NCI-H446 (cell line): ENCODE measurements at places on chromosomes 4 and X.

GRCh38 chrX:139766545-139766983, 58.6 kb upstream of the MCF2 start:
- no peak for DNase-seq

DNA sequence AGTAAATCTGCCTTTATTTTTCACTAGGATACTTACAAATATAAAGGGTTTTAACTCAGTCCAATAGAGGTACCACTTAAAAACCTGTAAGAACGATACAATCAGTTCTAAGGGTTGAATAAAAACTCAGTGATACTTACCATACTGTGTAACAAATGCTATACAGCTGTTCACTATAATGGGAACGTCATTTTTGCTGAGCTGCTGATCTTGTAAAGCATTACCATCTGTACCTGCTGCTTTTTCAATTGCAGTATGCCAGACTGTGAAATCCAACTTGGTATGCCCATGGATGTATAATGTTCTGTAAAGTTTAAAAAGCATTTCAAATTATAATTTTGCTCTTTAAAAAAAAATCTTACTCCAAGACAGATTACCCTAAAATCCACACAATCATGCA, 111.2 kb downstream of the ARAP2 start:
- DNase-seq = peak; percentile 10

DNA sequence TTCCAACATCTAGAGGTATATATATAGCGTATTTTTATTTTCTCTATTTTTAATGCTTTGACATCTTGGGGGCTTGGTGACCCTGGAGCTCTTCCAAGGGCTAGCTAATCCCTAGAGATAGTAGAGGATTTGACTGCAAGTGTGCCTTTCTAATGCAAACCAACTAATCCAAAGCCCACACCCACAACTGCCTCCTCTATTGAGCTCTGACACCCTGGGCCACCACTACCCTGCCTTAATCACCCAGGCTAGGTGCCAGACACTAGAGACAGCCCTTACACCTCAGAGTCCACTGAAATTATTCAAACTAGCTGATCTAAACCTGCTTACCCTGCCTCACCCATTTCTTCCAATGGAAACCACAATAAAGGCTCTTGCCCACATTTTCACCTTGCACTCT, 69.6 kb upstream of the ATXN3L start:
- no peak for DNase-seq

- peak; percentile 65 for DNase-seq
These were observed 118.2 kb upstream of the IQCM start for GRCh38 chr4:149933883-149934282.

DNA sequence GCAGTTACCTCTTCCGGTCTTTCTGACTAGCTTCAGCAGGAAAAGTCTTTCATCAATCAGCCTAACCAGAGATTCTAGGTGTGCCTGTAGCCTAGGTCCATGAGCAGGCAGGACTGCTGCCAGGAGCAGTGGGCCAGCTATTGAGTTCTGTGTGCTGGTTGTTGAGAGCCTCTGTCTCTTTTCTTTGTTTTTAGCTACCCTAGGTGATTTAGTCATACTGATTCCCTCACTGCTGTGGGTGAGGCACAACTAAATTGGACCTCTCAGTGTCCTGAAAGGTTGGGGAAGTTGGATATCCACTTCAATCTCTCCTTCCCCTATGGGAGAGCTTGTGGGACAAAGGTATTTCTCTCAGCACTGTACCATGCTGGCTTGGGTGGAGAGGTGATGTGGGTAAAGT, 354.9 kb downstream of the GPAT3 start:
- DNase-seq = no peak

- DNase-seq = no peak
These were observed 6.0 kb upstream of the BCOR start for GRCh38 chrX:40103565-40104323.

- DNase-seq = no peak
These were observed 2.0 kb downstream of the BMPR1B start for GRCh38 chr4:94759767-94760211.

DNA sequence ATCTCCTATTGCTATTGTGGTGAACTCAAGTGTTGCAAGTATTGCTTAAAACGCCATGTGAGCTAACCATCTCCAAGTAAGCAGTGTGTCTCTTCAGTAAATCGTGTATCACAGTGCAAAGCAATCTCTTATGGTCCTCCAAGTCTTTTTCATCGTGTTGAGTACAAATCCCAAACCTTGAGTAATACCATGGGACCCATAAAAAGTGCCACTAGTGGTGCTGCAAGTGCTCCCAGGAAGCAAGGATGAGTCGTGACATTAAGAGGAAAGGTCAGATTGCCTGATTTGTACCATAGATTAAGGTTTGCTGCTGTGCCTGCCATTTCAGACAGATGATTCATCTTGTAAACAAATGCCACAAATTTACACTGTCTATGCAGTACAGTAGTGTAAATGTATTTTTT, 66.9 kb upstream of the BMPR1B start:
- no peak for DNase-seq

DNA sequence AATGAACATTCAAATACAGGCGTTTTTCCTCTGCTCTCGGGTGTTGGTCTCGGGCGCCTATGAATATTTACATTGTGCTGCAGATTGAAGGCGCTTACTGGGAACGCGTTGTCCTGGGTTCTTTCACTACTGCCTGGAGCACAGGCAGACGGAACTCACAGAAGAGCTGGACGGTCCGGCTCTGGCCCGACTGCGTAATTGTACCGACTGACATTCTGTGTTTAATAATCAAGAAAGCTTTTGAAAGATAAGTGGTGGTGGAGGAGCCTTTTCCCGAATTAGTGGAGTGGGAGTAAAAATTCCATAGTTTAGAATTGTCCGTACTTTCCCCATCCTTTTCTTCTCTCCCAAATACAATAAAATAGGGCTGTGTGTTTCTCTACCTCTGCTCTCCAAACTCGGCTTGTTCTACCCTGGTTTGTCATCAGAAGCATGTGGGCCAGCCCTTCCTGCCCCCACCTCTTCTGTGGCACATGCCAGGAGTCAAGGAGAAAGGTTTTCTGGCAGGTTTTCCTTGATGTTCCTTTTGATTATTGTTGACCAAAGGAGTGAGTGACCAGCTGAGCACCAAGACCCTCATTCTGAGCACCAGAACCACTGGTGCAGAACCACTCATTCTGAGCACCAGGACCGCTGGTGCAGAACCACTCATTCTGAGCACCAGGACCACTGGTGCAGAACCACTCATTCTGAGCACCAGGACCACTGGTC, 2.3 kb downstream of the FHDC1 start:
- no peak for DNase-seq

- DNase-seq = no peak
These were observed 74.4 kb downstream of the CD38 start for GRCh38 chr4:15852524-15852923.

DNA sequence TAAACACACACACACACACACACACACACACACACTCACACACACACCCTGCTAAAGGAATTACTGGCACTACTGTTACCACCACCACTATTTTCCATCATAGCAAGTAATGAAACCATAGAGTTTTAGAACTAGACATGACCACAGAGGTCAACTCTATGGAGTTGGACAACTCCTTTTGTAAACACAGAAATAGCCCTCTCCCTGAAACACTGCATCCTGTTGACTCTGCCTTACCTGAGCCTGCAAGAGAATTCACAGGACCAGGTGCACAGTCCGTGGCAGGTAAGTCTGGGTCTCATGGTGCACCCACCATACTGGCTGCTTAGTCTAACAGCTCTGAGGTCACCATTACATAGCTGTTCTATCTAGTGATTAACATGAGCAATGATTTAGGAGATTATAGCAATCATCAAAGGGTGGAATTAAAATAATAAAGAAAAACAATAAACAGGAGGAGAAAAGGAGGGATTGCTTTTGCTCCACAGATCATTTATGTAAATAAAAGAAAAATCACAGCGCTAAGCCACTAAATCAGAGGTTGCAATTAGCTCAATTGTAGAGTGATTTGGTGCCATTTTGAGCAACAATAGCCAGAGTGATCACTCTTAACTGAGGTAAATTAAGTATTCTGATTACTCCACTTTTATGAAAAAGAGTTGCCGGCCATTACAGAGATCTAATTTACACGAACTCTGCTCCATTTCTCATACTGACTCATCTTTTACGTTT, 340.0 kb upstream of the RASGEF1B start:
- DNase-seq = no peak

DNA sequence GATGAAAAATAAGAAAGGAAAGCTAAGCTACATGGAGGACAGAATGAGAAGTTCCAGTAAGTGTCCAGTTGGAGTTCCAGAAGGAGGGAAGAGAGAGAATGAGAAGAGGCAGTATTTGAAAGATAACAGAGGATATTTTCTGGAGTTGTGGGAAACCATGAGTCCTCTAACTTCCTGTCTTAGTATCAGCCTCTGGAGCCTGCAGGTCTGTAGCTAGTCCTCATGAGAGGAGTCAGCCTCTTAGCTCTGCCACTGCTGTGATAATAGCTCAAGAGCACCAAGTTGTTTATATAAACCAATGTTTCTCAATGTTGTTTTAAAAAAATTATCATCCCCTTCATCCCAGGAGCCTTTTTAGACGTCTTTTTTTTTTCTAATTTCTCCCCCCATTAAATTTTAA, 2.4 kb upstream of the PLAC1 start:
- no peak for DNase-seq

GRCh38 chr4:66929748-66930147, 615.6 kb downstream of the CENPC start:
- peak; percentile 75 for DNase-seq

GRCh38 chr4:1599026-1599481, 85.1 kb downstream of the FAM53A start:
- no peak for DNase-seq

- no peak for DNase-seq
These were observed 14.4 kb downstream of the AR start for GRCh38 chrX:67558267-67558666.

- no peak for DNase-seq
These were observed 95.8 kb upstream of the TET2 start for GRCh38 chr4:105050896-105051295.

GRCh38 chr4:162274354-162274753, 110.6 kb upstream of the FSTL5 start:
- DNase-seq = no peak

GRCh38 chr4:162352580-162353107, 188.8 kb upstream of the FSTL5 start:
- DNase-seq = no peak

DNA sequence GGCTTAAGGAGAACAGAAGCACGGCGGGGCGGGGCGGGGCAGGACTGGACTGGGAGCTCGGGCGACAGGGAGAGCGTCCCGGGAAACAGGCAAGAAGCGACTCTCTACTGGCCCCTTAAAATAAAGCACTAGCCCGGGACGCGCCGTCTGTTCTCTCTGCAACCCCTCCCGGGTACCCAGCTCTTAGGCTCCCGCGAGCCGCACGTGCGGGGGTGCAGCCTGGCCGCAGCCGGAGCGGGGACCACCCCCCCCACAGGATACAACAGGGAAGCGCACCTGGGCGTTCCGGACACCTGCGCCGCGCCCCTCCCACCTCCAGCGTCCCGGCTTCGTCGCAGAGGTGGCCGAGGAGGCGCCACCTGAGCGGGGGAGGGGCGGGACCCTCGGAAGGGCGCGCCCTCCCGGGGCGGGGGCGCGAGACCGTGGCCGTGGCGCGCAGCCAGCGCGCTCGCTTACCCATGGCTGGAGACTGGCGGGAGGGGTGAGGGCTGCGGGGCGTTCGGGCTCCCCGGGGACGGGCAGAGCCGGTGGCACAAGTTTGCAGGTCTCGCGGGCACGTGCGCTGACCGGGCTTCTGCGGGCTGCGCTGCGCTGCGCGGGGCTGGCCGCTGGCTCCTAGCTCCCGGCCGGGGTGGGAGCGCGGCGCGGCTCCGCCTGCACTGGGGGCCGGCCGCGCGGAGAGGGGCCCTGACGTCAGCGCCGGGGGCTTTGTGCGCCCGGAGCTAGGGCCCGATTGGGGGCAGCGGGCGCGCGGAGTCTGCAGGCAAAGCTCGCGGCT, 91.5 kb downstream of the GEMIN8 start:
- peak; percentile 45 for DNase-seq

DNA sequence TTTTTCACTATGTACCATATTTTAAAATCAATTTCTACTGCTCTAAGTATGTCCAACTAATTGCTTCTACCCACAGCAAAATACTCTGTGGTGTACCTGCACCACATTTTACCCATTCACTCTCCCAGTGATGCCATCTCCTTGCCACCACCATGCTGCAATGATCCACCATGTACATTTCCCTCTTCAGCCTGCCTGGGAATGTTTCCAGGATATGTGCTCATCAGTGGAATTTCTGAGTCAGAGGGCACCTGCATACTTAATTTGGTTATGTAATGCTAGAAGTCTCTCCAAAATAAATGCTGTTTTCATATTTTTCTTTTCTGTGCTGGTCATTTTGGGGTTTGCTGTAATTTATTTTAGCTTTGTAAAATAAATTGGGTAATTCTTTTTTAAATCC, 33.2 kb upstream of the OCIAD2 start:
- peak; percentile 70 for DNase-seq
